ENCODE measurements at places on chromosomes 3 and 15.

GRCh38 chr3:133535971-133536881 lies 37.3 kb upstream of the CDV3 start:
- DNase-seq, result no peak

DNA sequence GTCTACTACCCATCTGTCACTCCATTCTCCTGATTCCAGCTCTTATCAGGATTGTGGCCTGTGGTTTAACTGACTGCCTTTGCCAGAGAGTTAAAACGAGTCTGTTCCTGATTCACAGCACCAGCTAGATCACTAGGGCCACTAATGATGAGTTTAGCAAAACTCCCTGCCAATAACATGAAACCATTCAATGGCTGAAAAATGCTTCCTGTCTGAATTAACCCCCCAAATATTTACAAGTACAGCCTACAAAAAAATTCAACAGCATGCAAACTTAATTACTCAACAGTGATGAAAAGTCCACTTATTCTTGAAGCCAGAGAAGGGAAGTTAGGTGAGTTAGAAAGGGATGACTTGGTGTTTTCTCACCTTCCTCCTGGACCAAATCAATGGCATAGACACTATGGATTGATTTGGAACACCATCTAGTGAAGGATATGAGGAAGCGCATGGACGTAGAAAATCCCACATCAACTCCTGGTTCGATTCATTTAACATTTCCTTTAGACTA lies 141.4 kb downstream of the TGFBR2 start:
- no peak for DNase-seq

DNA sequence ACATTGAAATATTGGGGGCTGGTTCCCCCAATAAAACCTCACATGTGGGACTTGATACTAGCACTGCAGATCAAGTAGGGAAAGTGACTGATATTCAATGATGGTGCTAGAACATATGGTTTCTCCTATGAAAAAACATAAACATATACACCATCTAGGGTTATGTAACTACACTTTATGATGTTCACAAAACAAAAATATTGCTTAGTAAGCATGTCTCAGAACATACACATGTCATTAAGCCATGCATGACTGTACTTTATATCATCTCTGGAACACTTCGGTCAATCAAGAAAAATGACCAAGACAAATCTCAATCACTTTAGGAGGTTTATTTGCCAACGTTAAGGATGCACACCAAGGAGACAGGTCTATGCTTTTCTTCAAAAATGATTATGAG lies 57.4 kb downstream of the ZNF717 start:
- DNase-seq, result no peak

DNA sequence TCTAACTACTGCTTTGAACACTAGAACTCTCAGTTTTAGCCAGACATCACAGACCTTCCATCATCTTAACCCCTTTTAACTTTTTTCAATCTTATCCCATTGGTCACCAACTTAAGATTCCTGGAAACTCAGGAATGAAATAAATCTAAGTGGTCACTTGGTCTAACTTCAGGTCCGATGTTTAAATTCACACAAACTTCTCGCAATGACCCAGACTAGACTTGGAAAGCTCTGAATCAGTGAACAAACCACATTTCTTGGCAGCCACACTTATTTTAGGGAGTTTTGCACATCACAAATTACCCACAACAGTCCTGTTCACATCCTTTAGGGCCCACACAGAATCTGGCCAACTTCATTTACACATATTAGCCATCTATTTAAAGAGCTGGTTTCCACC lies 118.9 kb downstream of the MAGI1 start:
- DNase-seq, result no peak

DNA sequence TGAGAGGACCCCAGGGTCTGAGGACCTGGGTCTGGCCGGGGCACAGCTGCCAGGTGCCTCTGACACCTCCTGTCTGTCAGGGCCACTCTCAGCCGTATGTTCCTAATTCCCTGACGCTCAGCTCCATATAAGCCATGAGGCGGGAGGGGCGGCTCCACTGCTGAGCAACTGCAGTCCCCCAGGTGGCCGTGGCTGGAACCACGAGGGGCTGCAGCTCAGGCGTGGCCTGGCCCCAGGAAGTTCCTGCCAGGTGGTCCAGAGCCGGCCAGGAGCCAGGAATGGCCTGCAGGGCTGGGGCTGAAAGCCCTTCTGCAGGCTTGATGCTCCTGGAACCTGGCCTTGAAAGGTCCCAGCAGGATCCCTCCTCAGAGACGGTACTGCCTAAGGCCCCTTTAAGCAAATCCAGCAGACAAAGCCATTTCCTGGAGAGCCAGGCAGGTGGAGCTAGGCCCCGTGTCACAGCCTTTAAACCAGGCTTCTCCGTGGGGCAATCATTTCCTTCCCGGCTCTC lies 118.0 kb downstream of the CHSY1 start:
- DNase-seq, result no peak

DNA sequence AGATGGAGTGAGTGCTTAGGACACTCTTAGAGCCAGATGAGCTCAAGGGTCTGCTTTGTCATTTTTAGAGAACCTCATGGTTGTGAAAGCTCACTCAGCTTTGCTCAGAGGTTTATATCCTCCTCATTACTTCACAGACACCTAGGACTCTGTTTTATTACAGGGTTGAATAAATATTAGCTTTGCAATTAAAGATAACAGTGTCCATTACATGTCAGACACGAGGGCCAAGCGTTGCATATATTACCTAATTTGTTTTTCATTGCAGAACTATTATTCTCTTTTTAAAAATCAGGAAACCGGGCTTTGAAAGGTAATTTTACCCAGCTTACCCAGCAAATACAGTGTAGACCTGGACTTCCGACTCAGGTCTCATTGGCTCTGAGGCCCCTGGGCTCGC lies 16.1 kb downstream of the MAP6D1 start:
- no peak for DNase-seq

- DNase-seq, result no peak
Measured at GRCh38 chr3:194329583-194329965, 21.6 kb downstream of the CPN2 start.

DNA sequence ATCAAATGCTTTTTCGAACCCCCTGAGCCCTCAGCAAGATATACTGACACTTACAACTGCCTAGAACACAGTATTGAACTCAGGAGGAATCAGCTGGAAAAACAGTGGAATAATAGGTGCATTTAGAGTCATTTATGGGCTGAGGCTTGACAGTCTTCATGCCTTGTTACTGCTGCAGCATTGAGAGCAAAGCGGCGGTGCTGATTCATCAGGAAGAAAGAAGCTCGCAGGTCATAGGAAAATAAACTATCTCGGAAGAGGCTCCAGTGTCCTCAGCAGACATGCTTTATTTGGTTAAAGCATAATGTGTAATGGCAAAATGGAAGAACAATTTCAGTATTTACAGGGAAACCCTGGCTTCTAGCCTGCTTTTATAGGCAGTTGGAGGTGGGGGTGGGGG lies 30.1 kb upstream of the NEO1 start:
- no peak for DNase-seq

DNA sequence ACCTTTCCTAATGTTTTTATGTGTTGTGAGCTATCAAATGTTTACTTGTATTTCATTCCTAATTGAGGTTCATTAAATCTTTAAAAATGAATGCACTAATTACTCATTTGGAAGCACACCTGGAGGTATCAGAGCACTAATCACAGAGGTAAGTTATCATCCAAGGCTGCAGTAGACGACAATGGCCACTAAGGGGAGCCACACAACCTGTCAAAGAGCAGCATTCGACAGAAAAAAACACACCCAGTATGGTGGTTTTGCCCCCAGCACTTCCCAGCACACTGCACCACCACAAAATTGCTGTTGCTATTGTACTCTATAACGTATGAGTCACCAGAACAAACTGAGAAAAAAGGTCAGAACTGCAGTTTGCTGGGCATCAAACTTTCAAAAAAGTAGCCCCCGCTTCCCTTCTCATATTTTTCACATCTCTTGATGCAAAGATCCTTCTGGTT lies 205.9 kb upstream of the IGF1R start:
- DNase-seq, result peak; percentile 67

- DNase-seq, result no peak
Measured at GRCh38 chr3:57128826-57129667, 36.1 kb downstream of the IL17RD start.

GRCh38 chr15:78047761-78048627 lies 29.5 kb downstream of the TBC1D2B start:
- DNase-seq, result no peak

DNA sequence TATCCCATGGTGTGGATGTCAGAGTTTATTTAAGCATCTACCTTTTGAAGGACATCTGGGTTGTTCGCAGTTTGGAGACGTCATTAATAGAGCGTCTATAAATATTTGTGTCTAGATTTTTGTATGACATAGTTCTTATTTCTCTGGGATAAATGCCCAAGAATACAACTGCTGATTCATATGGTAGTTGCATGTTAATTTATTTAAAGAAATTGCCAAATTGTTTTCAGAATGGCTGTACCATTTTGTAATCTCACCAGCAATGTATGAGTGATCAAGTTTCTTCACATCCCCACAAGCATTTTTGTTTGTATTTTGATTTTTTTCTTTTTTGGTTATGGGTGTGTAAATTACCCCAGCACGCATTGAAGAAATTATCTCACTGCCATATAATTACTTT lies 656.9 kb downstream of the NTRK3 start:
- no peak for DNase-seq

GRCh38 chr15:36358094-36358493 lies 221.3 kb upstream of the CDIN1 start:
- no peak for DNase-seq
